NCI-H1092 treated with DMSO at 0.1 percent for 48 hours (cell line): ENCODE measurements at places on chromosomes 6 and 20.

DNA sequence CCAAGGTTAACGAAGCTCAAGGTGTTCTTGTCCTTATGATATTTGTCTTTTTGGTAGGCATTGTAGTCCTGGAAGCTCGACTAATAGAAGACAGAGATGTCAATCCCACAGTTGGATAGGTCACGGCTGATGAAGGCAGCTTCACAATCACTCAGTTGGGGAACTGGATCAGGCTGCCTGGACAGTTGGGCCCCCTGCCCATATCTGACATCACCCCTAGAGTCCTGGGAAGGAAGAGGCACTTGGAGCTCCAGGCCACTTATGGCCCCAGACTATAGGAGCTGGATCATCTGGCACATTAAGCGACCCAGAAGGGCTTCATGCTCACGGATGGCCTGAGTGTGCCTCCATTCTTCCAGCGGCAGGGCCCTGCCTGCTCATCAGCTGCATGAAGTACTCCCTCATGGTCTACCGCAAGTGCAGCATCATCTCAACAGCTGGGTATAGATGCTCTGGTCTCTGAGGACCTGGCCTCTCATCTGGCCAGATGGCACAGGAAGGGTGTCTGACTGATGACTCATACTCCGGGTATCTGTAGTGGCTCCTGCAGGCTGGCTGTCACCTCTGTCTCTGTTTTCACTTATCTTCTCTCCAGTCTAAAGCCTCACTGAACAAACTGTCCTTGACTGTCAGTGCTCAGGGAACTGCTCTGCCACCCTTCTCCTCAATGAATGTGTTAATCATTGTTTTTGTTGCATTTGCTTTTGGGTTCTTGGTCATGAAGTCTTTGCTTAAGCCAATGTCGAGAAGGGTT is 29.2 kb upstream of the SSR1 start:
- no peak for DNase-seq

GRCh38 chr20:56949318-56949717 is 317.1 kb downstream of the BMP7 start:
- DNase-seq = no peak

DNA sequence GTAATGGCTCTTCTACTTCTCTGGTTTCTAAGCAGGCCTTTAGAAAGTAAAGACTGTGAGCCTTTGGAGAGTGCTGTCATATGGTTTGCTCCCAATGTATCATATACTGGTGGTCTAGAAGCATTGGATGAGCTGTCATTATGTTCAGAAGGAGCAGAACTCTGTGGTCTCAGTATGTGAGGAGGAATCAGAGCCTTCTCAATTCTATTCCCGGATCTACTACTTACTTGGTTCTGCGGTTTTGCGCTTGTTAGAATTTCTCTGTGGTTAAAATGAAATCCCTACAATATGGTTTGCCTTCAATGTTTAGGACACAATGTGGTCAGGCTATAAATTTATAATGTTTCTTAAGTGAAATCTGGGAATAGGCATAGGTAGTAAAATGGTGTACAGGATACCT is 64.6 kb downstream of the RWDD2A start:
- DNase-seq = no peak

- no peak for DNase-seq
Observed at GRCh38 chr20:5171064-5171789, 44.4 kb downstream of the CDS2 start.

DNA sequence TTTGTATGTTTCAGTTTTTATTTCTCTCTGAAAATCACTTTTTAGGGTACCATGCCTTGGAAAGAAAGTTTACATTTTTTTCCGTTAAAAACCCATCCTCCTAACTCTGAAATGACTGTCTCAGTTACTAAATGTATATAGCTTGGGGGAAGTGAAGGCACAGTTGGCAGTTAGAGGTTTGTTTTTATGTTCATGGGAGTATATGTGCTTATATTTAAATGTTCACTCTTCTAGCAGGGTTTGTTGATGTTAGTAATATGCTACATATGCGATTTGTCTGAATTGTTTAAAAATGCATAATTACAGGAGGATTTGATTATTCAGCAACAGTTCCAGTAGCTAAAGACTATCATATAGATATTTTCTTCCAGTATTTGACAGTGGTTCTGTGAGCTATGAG is 31.1 kb downstream of the CDKAL1 start:
- DNase-seq = no peak

GRCh38 chr6:20812776-20813175 is 278.5 kb downstream of the CDKAL1 start:
- no peak for DNase-seq

DNA sequence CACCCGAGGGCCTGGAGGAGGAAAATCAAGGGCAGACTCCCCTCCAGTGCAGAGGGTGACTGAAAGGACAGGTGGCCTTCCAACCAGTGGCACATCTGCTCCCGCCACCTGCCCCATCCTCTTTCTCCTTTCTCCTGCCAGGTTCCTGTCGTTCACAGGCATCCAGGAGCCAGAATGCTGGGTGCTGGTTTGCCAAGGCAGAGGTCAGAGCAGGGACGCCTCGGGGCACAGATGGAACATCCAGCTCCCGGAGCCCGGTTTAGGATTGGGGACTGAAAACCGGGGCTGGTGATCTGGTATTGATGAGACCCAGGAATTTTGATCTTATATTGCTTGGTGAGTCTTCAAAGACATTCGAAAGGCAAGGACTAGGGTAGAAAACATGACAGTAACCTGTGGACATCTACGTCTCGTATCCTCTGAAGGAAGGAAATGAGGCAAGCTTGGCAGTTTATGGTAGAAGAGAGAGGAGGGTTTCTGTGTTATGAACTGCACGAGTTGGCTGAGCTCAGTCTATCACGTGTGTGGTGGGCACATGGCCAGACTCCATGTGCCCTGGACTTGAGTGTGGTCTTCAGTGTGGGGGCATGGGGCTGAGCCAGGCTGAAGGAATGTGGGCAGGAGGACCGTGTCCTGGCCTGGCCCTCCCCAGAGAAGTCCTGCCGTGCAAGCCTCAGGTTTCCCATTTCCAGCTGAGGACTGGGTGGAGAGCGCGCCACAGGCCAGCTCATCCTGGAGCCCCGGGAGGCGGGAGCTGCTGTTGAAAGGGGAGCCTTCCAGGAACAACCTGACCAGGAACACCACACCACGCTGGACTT is 74.2 kb downstream of the IRF4 start:
- DNase-seq = no peak

DNA sequence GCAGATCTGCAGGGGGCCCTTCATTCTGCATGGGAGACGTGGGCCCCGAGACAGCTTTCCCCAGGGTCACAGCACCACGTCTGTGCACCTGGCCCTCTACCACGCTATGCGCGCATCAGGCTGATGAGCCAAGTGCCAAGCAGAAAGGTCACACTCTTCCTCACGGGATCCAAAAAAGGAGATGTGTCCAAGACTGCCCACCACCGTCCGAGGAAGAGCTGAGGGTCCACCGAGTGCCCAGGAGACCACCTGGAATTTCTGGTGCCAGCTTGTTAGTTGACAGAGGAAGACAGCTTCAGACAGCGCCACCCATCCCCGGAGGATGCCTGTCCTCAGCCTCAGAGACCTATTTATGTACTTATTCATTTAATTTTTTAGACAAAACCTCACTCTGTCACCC is 77.6 kb upstream of the QKI start:
- no peak for DNase-seq

- DNase-seq = no peak
Observed at GRCh38 chr20:9686866-9687265, 152.0 kb downstream of the PAK5 start.

GRCh38 chr6:168299541-168300511 is 19.8 kb downstream of the DACT2 start:
- DNase-seq = no peak

- DNase-seq = no peak
Observed at GRCh38 chr6:77774457-77774856, 121.6 kb downstream of the MEI4 start.

DNA sequence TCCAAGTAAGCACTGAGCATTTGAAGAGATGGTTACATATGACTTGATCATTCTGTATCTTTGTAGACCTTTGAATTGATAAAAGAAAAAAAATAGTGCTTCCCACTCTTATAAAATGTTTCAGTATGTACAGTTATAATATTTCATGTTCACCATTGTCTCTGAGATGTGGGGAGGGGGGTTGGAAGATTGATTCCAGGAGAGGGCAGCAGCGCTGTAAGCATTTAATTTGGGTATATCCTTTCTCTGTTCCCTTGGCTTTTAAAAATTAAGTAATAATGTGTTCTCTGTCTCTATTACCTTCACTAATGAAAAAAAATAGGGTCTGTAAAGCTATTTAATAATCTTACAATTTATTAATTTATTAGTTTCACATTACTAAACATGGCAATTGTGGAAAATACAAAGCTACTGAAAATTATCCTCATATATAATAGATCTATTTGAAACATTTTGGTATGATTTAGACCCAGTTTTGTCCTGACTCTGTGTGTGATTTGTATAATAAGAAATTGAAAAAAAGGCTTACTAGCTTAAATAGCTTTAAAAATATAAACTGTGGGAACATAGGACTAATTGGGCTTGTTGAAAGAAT is 341.2 kb downstream of the CDKAL1 start:
- peak; percentile 49 for DNase-seq

DNA sequence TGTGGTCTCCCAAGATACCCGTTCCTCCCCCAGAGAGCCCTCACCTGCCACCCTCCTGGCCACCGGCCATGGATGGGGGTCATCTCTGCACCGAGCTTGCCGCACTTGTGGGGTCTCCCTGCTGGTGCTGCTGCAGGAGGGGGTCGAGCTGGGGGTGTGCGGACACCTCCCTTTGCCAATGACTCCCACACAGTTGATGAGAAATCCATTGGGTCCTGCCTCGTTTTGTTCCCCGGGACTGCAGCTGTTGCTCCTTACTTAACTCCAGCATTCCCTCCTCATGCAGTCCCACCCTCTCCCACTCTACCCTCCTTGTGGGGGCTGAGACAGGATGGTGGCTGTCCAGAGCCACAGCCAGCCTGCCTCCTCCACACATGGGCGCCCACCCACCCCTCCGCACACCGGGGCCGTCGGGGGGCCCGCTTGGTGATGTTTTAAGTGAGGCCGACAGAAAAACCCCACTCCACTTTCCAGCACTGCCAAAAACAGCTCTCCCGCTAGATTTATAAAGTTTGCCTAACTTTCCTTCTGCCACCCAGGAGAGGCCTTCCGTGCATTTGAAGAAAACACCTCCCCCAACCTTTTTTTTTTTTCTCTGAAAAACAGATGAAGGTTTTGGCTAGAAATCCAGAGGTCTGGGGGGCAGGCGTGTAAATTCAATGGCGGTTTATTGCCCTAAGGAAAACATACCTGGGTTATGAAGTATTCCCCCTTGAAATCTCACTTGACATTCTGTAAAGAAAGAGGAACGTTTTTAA is 53.5 kb upstream of the APCDD1L start:
- no peak for DNase-seq

GRCh38 chr20:53146201-53146891 is 174.2 kb downstream of the TSHZ2 start:
- DNase-seq = no peak

DNA sequence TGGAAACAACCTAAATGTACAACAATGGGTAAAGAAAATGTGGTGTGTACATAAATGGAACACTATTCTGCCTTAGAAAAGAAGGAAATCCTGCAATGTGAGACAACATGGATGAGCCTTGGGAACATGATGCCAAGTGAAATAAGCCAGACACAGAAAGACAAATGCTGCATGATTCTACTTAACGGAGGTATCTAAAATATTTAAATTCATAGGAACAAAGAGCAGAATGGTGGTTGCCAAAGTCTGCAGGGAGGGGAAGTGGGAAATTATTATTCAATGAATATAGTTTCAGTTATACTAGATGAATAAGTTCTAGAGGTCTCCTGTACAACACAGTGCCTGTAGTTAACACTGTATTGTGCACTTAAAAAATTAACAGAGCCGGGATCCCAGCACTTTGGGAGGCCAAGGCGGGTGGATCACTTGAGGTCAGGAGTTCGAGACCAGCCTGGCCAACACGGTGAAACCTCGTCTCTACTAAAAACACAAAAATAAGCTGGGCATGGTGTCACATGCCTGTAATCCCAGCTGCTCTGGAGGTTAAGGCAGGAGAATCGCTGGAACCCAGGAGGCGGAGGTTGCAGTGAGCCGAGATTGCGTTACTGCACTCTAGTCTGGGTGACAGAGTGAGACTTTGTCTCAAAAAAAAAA is 71.4 kb upstream of the SNX9 start:
- DNase-seq = no peak

DNA sequence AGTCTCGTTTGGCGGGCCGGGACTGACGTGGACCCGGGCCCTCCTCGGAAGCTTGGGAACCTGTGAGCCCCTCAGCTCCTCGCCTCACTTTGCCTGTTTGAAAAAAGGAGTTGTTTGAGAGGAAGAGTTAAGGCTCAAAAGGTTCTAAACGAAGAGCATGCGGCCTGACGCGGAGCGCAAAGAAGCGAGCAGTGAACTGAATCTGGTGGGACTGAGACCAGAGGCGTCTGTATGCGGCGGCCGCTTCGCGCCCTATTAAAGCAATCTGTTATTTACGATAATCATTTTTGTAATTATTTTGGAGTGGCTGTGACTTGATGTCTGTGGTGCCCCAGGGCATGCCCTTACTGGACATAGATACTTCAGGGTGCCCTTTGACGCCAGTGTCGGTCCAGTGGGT is 3.3 kb upstream of the TFAP2C start:
- no peak for DNase-seq

- no peak for DNase-seq
Observed at GRCh38 chr20:50130995-50131394, 18.0 kb upstream of the UBE2V1 start.

- DNase-seq = no peak
Observed at GRCh38 chr6:17986656-17987446, 584 bp downstream of the KIF13A start.

- no peak for DNase-seq
Observed at GRCh38 chr6:33198159-33198852, 2.2 kb downstream of the RXRB start.

GRCh38 chr6:5174244-5174643 is 86.5 kb downstream of the LYRM4 start:
- DNase-seq = no peak

- DNase-seq = no peak
Observed at GRCh38 chr6:148530394-148530953, 187.8 kb downstream of the SASH1 start.

DNA sequence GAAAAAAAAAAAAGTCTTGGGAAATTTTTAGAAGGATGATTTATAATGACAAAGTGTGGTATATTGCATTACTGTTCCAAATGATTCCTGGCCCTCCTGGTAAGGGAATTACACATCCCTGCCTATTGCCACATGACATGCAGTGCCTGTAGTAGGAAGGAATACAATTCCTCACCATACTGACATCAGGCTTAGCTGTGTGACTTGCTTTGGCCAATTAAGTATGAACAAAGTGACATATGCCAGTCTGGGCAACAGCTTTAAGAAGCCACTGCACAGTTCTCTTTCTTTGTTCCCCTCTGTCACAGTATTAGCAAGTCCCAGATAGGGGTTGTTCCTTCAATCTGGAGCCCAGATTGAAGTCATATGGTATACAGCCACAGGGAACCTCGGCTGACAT is 100.5 kb downstream of the KIF13A start:
- DNase-seq = no peak

- no peak for DNase-seq
Observed at GRCh38 chr20:19690462-19690861, 67.6 kb upstream of the RIN2 start.
